Activated CD4-positive, alpha-beta T cell treated with anti-CD3 and anti-CD28 coated beads for 24 hours (primary cell): ENCODE measurements at places on chromosomes 16 and 17.

- DNase-seq, result no peak
These were observed 49.3 kb upstream of the BCO1 start for GRCh38 chr16:81189100-81189664.

DNA sequence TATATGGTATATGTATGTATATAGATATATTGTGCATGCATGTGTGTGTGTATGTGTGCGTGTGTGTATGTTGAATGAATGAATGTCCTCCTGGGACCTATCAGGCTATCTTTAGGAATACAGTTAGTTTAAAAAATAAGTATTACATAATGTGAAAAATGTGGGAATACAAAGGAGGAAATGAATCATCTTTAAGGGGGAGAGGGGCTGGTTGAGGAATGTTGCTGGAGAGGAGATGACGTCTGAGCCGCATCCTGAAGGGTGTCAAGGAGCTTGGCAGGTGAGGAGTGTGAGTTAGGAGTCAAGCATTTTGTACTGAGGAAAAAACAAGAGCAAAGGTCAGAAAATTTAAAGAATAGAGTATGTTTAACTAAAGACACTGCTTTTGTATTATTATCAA is 62.4 kb upstream of the NLK start:
- no peak for DNase-seq

DNA sequence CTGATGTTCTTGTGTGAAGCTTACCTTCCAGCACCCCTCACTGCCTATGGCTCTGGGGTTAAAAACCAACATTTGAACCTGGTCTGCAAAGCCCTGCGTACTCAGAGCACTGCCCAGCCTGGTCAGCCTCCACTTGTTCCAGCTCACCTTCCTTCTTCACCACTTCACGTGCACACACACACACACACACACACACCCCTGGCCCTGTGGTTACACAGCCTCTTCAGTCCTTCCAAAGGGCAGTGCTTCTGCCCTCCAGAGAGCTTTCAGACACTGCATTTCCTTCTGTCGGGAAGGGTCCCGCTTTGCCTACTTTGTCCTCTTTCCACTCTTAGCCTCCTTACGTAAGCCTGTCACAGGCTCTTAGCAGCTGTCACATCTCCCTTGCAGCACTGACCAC is 9.6 kb upstream of the TMEM220 start:
- no peak for DNase-seq

GRCh38 chr17:57406131-57406980 is 150.0 kb downstream of the MSI2 start:
- no peak for DNase-seq

DNA sequence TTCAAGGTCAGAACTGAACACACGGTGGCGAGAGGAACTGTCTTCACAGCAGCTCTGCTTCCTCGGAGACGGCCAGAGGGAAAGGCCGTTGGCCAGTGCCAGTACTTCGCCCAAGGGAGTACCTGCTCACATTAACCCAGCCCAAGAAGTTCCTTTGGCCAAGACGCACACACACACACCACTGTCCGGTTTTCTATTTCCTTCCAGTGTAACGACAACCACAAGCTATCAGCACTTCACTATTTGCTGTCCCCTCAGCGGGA is 744 bp upstream of the GGNBP2 start:
- DNase-seq, result no peak

DNA sequence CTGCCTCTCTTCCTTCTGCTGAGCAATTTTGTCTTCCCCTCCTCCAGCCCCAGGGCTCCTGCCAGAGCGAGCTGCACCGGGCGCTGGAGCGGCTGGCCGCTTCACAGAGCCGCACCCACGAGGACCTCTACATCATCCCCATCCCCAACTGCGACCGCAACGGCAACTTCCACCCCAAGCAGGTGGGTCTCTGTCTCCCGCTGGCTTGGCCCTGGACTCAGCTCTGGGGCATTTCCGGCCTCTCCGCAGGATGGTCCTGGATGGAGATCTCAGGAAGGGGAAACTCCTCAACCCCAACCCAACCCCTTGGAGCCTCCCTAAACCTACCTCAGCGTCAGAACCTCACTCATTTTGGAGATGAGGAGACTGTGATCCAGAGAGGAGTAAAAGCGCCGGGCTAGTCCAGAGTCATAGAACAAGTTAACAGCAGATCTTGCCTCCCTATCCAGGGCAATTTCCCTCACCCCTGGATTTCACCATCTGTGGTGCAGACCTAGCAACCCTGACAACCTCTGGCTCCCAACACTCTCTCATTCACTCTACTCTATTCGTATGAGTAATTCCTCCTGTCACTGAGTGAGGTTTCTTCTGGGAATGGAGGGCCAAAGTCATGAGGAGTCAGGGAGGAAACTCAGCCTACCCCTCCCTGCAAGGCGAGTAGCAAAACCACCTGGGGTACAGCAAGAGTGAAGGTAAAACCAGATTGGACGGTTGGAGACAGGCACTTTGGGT is 10.8 kb downstream of the IGFBP4 start:
- no peak for DNase-seq

- no peak for DNase-seq
These were observed 103.9 kb upstream of the FAM20A start for GRCh38 chr17:68704871-68705713.
